ENCODE measurements at places on chromosomes 2 and 18.

DNA sequence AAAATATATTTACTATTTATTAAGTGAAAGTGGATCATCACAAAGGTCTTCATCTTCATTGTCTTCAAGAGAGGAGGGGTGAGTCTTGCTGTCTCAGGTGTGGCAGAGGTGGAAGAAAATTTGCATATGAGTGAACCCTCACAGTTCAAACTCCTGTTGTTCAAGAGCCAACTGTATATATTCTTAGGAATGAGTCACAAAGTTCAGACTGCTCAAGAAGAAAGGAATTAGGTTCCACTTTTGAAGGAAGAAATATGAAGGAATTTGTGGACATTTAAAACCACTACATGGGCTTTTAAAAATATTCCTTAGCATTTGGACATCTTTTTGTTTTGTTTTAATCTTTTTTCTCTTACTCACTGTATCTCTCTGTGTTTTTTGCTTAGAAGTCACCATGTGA lies 212.6 kb downstream of the INSIG2 start:
- ATAC-seq = no peak

- ATAC-seq = no peak
Measured at GRCh38 chr2:143934626-143935481, 585.1 kb downstream of the ZEB2 start.

- ATAC-seq = no peak
Measured at GRCh38 chr2:205089958-205090357, 544.7 kb downstream of the PARD3B start.

- ATAC-seq = no peak
Measured at GRCh38 chr18:75554644-75555185, 127.2 kb upstream of the SMIM21 start.

- ATAC-seq = no peak
Measured at GRCh38 chr2:7061921-7062320, 144.7 kb downstream of the RNF144A start.

- ATAC-seq = no peak
Measured at GRCh38 chr2:42804338-42804737, 12.0 kb upstream of the HAAO start.

- no peak for ATAC-seq
Measured at GRCh38 chr2:3405876-3406275, 26.4 kb downstream of the TRAPPC12 start.

DNA sequence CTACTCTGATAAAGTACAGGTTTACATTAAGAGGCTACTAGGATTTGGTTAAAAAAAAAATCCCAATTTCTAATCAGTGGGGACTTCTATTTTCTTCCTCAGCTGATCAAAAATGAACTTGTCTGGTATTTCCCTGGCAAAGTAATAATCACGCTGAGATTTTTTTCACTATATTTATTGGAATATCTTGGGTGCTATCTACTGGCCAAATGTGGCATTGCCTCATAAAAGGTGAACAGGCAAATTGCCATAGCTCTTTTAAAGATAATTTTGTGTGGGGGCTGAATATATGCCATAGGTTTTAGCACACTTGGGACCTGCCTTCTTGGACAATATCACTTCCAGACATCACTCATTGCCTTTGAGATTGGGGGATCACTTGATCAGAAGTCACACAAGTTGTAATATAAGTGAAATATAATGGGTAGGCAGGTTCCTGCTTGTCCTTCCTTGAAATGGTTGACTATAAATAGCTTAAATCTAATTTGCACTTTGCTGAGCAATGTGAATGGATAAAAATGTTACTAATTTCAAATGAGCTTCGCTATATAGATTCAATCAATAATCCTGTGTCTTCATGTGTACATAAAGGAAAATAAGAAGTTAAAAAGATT lies 7.0 kb upstream of the NXPH2 start:
- ATAC-seq = no peak

- no peak for ATAC-seq
Measured at GRCh38 chr18:79600141-79600540, 79.5 kb upstream of the CTDP1 start.

DNA sequence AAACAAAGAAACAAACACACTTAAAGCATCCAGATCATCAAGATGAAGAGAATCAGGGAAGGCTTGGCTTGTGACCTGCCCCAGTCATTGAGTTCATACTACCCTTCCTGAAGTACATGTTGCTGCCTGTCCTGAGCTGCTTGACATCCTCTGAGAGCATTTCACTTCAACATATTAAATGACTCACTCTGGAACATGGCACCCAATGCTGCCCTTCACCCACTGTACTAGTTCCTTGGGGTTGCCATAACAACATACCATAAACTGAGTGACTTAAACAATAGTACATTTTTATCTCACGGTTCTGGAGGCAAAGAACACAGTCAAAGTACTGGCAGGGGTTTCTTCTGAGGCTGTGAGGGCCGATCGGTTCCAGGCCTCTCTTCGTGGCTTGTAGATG lies 371.3 kb downstream of the RNF144A start:
- no peak for ATAC-seq

GRCh38 chr2:219697811-219698747 lies 70.6 kb downstream of the SLC4A3 start:
- ATAC-seq = no peak

DNA sequence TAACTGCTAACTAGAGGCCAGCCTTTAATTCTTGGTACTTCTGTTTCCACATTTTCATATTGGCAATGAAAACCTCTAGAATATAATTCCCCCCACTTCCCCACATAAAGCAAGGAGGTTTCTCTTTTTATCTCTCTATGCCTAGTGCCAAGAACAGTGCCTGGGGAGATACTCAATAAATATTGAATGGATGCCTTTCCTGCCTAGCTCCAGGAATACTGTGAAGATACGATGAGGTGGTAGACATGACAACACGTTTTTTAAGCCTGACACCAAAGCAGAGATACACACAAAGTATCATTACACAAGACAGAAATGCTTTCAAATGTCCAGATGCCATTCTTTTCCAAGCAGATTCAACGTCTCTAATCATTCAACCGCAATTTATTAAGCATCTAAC lies 535.5 kb downstream of the XIRP2 start:
- ATAC-seq = no peak

DNA sequence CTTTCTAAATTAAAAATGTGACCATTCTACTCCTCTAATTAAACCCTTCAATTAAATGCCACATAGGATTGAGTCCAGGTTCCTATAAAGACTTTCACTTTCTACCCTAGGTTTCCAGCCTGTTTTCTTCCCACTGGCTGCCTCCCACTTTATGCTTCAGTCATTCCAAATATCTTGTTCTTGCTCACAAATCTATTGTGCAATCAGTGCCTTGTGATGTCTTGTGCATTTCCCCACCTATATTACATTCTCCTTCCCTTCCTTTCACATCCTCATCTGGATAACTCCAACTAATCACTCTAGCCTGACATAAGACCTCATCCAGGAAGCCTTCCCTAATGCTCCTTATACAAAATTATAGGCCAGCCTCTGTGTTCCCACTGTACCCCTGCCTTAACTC lies 281.7 kb upstream of the LRATD1 start:
- ATAC-seq = no peak

GRCh38 chr2:42935692-42936671 lies 143.6 kb upstream of the HAAO start:
- ATAC-seq = peak; percentile 68

DNA sequence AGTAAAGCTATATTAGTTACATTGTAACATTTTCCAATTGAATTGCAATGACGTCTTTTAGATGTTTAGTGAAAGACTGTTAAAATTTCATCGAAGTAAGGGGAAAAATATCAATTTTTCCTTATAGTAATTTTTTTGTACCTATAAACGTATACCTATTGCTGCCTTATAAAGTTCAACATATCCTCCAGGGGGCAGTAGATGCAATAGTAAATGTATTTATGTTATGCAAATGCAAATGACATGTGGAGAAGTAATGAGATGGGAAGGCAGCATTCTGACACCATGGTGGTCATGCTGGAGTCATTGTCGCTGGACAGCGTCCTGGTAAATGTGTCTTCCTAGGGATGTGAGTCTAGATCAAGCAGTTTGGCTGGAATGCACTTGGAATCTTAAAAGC lies 38.7 kb downstream of the MSTN start:
- no peak for ATAC-seq

DNA sequence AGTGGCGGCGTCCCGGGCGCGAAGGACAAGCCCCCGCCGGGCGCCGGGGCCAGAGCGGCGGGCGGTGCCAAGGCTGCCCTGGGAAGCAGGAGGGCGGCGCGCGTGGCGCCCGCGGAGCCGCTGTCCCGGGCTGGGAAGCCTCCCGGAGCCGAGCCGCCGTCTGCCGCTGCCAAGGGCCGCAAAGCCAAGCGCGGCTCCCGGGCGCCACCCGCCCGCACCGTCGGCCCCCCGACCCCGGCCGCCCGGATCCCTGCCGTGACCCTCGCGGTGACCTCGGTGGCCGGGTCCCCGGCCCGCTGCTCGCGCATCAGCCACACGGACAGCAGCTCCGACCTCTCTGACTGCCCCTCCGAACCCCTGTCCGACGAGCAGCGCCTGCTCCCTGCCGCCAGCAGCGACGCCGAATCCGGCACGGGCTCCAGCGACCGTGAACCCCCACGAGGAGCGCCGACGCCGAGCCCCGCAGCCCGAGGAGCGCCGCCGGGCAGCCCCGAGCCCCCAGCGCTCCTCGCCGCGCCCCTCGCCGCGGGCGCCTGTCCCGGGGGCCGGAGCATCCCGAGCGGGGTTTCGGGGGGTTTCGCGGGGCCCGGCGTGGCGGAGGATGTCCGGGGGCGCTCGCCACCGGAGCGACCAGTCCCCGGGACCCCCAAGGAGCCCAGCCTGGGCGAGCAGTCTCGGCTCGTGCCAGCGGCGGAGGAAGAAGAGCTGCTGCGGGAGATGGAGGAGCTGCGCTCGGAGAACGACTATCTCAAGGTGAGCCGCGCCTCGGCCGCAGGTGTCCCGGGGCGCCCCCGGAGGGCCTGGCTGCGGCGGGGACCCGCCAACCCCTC lies 820 bp downstream of the MTCL1 start:
- no peak for ATAC-seq

DNA sequence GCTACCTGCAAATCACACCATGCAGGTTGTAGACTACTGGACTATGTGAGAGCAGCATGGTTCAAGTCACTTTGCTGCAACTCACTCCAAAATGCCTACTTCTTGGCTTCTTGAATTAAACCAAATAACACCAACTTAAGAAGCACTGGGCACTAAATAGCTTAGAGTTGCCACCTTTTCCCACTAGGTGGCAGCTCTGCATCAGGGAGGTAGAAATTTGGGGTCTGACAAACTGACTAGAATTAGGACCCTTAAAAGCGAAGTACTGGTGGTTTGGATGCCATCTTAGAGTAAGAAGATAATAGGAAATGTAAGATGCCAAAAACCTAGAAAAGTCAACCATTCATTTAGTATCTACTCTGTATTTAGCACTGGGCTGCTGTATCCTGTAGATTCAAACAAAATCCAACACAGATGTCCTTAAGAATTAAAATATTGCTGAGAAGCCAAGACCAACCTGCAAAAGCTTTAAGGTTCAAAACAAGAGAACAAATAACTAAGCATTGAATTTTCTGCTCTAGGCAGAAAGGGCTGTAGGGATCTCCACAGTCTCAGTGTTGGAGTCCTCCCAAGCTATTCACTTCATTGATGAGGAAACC lies 65.5 kb downstream of the CCBE1 start:
- no peak for ATAC-seq

DNA sequence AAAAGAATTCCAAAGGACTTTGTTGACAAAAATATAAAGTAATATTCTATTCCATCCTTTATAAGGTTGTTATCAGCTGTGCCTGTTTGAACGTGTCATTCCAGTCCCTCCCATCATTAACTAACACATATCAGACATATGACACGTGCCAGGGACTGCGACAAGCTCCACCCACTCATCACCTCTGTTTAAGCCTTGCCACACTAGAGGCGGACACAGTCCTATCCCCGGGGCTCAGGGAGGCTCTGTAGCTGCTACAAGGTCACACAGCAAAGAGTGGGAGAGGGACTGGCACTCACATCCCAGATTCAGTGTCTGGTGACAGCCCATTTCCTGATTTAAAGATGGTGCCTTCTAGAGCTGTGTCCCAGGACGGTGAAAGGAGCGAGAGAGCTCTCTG lies 30.0 kb downstream of the TBC1D8 start:
- ATAC-seq = no peak

- no peak for ATAC-seq
Measured at GRCh38 chr2:44768438-44769236, 172.9 kb upstream of the SIX3 start.

GRCh38 chr2:240990266-240990529 lies 8.2 kb upstream of the SNED1 start:
- no peak for ATAC-seq

DNA sequence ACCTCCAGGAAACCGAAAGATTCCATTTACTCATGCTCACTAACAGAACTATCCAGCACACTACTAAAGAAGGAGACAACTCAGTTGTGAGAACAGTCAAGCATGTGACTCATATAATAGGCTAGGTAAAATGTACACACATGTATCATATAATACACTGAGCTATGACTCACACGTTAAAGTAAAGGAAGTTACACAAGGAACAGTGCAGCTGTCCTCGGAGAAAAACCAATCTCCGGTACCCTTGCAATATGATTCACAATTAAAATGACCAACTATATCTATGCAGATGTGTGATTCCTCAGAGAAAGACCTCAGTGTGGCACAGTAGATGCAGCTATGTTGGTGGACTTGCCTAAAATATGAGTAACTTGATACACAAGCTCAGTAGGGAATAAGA lies 76.5 kb downstream of the STRN start:
- peak; percentile 99 for ATAC-seq

Measured in activated CD4-positive, CD25-positive, alpha-beta regulatory T cell treated with anti-CD3 and anti-CD28 coated beads, Interleukin-2, amount 50 U/mL, for 24 hours (primary cell).